ENCODE measurements at places on chromosomes 1 and 21.

- peak; percentile 20 for DNase-seq
Measured at GRCh38 chr1:42420911-42421585, 34.8 kb downstream of the ZMYND12 start.

DNA sequence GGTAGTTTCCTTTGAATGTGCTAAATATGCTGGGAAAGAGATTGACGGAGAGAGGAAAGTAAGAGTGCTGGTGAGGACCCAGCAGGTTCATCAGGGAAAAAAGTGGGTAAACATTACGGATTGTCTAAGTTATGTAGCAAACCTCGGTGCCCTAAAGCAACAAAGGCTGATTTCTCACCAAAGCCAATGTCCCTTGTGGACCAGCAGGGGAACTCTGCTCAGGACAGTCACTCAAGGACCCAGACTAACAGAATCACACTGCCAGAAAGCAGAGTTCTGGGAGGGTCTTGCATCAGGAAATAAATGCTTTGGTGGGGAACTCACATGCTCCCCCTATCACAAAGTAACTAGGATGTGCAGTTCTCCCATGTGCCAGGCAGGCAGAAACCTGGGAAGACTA lies 1.7 kb upstream of the IKBKE start:
- no peak for DNase-seq

DNA sequence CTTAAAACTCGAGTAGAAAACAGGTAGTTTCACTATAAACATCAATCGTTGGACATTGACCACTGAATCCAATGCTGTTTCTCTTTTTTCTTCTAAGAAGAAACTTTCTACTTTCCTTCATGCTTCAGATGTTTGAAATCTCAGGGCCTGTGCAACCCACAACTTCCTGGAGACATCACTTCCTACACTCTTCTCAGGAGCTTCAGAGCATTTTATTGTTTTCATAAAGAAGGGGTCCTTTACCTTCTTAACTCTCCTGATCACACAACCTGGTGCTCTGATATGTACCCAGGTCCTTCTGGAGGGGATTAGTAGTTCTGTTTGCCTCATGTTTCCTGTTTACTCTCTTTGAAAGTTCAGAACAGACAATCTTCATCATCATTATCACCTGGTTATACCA lies 113.0 kb upstream of the VAV3 start:
- DNase-seq = no peak

DNA sequence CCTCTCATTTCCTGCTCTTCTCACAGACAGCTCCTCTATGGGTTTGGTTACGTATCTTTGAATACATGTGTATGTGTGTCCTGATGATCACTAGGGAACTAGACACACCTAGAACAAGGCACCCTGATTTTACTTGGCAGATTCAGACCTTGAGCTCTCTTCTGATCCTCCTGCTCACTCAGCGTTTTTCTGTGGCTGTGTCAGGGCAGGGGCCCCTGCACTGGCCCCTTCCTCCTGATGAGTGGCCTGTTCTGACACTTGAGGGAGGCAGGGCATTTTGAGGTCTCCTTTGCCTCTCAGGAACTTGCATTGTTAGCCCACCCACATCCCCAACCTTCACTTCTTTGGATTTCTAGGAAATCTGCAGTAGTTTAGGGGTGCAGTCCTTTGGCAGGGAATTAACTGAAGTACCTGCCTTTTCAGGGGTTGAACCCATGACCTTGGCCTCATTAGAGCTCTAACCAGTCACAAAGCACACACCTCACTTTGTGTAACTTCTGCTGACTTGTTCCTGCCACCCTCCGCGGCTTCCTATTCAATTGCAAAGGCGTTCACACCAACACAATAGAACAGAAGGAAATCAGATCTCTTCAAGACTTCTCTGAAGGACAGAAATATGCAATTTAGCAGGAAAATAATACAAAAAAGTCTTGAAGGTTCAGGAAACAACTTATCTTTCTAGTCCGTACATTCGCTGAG lies 8.8 kb downstream of the SMYD2 start:
- DNase-seq = no peak

- no peak for DNase-seq
Measured at GRCh38 chr1:65360648-65361047, 51.3 kb downstream of the DNAJC6 start.

- DNase-seq = no peak
Measured at GRCh38 chr1:91799159-91799558, 86.8 kb downstream of the TGFBR3 start.

DNA sequence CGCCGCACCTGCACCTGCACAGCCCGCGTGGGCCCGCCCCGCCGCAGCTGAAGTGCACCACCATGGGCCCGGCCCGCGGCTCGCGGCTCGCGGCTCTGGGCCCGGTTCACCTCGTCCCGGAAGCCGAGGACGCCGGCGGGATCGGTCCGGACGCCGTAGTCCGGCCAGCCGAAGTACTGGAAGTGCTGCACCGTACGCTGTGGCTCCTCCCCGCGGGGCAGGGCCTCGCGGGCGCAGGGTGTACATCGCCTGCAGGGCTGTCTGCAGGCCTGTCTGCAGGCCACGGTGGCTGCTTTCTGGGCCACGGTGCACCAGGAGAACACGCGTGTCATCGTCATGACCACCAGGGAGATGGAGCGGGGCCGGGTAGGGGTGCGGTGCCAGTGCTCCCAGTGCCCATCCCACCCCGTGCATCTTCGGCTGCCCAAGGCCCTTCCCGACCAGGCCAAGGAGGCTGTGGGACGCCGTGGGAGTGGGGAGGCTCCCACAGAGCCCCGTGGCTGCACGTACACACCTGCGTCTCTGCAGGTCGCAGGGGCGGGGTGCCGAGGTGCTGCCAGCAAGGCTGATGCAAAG lies 6.7 kb downstream of the RNF223 start:
- DNase-seq = no peak
